GM12891 (cell line): ENCODE measurements at places on chromosomes 2 and 18.
A peak's percentile ranks its signal among the peaks of the same experiment; 100 is the strongest.

DNA sequence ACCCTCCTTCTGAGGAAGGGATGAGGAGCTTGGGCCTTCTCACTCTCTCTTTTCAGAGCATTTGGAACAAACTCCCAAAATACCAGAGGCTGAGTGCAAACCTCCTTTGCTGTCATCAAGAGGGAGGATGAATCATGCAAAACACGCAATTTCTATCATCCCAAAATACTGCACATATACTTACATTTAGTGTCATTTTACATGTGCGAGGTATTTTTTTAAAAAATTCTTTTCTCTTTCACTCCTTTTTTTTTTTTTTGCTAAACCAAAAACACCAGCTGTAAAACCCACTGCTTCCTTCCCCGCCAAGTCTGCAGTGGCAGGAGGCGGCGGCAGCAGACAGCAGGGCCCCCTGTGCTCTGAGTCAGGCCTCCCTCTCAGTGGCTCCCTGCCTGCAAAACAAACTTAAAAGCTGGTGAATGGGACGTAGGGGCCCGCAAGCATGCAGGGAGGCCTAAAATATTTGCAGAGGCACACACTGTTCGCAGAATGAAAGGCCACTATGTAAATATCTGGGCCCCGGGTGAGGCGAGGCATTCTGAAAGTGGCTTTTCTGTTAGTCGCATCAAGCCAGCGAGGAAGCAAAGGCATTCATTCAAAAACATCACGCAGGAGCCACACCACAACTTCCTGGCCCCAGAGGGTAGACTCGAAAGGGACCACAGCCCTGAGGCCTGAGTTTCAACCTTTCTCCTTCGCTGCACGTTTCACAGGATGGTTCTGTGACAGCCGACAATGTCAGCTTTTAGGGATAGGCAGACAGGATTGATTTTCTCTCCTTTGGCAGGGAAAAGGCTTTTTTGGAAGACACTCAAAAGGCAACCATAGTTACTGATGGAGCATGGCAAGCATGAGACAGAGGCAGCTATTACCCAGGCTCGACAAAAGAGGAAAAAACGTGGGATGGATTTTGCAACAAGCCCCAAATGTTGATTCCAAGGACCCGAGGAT lies 73.4 kb downstream of the ACTR2 start:
- DNase-seq, result peak; percentile 74

DNA sequence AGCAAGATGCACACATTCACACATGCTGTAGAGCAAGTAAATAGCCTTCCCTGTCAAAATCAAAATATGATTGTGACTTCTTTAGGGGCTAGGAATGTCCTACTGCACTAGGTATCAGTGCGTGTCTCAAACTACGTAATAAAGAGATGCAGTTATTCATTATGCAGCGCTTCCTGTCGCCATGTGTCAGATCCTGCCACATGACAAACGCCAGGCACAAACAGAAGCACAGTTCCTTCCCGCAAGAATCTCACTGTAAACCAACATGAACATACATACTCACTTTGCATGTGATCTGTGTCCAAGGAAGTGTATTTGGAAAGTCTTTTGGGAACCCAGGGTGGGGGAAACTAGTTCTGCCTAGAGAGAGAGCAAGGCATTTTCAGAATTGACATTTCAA lies 599.9 kb downstream of the RNF144A start:
- DNase-seq, result no peak

- DNase-seq, result no peak
Measured at GRCh38 chr2:229363185-229363814, 92.2 kb upstream of the PID1 start.

- peak; percentile 22 for DNase-seq
Measured at GRCh38 chr18:11511434-11512095, 97.8 kb upstream of the SLC35G4 start.

DNA sequence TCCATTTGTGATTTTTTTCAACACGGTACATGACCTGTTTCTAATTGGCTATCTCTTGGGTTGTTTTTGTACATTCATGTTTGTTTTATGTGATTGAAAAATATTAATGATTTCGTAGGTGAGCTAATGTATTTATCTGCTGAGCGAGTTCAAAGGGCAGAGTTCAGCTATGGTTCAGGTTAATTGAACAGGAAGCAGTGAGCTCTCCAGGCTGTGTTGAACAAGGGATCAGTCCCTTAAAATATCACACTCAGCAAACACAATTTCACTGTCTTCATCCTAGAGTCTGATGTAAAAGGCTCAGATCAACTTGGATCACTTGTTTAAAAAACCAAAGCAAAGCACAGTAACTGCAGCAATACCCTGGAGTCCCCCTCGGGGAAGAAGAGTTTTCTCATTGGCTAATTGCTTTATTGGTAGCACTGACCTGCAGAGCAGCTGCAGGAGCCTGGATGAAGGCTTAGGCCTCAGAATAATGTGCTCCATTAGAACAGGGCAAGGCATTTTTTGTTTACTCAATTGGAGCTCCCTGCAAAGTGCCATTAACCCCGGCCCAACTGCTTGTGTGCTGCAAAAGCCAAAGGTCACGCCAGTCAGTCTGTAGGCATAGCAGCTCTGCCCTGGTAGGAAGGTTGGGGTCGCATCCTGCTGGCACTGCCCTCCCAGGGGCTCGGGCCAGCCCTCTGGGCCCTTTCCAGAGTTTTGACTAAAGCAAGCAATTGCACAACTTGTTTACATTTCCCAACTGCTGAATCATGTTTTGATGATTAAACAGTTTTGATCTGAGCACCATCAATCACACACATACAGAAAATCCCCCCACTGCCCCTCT lies 10.5 kb downstream of the ONECUT2 start:
- no peak for DNase-seq

GRCh38 chr2:235510318-235510717 lies 16.5 kb downstream of the AGAP1 start:
- no peak for DNase-seq

DNA sequence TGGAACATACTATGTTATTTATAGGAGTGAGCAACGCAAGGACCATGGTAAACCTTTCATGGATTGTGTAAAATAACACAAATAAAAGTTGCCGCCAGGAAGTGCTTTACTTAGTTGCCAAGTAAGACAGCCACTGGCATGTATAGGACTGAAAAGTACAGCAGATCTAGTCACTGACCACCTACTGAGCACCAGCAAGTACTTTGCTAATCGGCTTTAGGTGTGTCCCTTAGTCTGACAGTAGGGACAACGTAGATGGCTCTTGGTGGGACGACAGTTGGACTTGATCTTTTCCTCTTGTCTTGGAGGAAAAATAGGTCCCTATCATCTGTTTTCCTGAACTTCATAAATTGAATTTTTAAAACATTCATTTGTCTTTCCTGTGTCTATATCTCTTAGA lies 13.6 kb upstream of the CXXC1 start:
- DNase-seq, result no peak

- peak; percentile 1 for DNase-seq
Measured at GRCh38 chr18:66495844-66496243, 108.0 kb downstream of the CDH19 start.

DNA sequence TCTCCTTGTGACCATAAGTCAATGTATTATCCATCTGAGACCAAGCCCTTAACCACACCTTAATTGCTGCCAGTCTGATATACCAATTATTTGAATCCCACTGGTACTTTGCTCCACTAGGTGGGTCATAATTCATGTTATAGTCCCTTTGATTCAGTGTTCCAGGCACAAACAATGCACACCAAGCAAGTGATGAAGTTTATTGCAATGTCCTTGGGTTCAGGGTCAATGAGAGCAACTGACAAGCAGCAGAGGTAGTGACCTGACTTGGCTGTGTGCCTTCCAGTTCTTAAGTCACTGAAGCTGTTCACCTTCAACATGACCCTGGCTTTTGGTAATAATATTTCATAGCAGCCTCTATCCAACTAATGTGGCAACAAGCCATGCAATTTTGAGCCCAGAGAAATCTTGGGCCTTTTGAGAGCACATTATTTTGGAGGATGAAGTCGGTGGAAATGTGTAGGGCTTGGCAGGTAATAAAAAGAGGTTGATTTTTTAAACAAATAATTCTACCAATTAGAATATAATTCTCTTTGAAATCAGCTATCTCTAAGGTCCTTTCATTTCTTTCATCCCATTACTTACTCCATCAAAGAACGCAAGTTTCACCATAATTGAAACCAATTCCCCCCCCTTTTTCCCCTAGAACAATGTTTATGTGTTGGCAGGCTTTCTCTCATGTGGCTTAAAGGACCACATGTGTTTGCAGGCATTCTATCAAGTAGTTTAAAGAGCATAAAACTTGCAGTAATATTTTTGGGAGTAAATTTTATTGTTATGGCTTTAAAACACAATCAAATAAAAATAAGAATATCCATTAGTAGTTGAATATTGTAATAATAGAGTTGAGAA lies 3.1 kb upstream of the CPO start:
- DNase-seq, result no peak

GRCh38 chr18:57273194-57273593 lies 79.2 kb upstream of the ST8SIA3 start:
- no peak for DNase-seq

GRCh38 chr2:142877216-142877838 lies at the start of gene KYNU:
KYNU (plus strand) TSS chr2:142877664; CDS start chr2:142885368, 7,704 bp downstream.
- DNase-seq, result no peak

DNA sequence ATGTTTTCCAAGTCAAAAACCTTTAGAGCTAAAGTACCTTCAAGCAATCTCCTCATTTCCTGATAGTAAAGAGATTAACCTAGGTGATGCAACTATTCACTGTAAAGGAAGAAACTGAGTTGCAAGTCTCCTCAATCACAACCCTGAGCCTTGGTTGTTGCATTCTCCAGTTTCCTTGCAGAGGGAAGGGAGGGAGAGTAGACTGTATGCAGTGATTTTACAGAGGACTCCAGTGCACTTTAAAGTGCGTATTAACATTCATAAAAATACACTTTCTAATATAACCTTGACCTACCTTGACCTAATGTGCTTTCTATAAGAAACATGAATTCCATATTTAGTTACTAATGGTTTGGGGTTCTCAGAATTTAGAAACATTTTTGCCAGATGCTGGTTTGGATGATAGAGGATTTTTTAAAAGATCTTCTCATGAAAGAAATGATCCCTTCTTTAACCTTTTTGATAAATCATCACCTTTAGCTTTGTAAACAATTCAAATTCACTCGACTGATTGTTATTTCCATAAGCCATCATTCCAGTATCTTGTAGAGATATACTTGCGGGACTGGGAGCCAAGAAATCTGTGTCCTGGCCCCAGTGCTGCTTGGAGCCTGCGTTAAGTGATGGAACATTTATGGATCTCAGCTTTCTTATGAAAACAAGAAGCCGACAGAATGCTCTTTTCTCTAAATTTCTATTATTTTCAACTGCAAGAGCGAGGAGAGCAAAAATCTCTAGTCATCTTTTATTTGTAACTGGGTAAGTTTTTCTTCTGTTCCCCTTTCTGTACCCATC lies 228.3 kb downstream of the ZNF521 start:
- no peak for DNase-seq

DNA sequence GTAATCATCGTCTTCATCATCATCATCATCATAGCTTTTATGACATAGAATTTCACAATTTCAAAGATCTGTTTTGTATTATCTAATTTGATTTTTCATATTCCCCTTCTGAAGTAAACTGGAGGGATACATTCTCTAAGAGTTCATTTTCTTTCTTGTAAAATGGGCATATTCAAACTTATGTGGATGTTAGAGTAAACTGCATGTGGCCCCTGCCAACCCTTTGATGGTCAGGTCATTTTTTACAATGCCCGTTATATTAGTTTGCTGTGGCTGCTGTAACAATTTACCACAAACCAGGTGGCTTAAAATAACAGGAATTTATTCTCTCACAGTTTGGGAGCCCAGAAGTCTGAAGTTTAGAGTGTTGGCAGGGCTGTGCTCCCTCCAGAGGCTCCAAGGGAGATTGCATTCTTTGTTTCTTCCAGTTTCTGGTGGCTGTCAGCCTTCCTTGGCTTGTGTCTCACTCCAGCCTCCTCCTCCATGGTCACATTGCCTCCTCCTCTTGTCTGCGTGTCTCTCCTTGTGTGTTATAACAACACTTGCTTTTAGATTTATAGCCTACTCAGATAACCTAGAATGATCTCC lies 127.5 kb upstream of the MMADHC start:
- DNase-seq, result no peak

GRCh38 chr2:233084488-233084887 lies 24.3 kb downstream of the INPP5D start:
- DNase-seq, result no peak

DNA sequence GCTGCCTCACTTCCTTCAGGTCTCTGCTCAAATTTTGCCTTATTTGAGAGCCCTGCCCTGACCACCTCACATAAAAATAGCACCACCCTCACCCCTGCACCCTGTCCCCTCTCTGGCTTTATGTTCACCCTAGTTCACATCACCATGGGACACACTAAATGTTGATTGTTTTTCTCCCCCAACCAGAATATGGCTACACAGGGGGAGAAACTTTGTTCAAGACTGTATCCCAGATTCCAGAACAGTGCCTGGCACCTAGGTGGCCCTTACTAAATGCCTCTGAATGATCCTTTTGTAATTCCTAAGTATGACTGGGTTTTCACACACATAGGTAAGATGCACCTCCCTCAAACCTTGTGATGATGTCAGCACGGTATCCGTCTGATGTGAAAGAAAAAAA lies 28.4 kb upstream of the CATIP start:
- no peak for DNase-seq

GRCh38 chr18:63904694-63905093 lies 3.1 kb upstream of the SERPINB10 start:
- DNase-seq, result no peak

- no peak for DNase-seq
Measured at GRCh38 chr2:178247250-178247649, 52.9 kb downstream of the OSBPL6 start.

DNA sequence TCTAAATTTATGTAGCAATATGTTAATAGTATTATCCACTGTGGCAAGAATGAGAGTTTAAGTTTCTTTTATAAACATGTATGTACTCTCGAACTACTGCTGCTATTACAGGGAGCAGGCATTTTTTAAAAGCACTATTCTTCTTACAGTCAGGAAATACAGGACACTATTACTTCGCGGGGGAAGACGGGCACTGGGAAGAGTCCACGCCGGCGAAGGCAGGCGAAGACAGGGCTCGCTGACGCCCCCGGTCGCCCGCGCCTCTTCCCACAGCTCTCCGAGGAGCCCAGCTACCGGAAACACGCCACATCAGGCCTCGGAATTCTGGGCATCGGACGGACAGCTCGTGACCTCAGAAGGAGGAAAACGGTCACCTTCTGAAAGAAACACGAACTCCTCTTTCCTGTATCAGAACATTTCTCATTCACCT lies 90.2 kb downstream of the FAM161A start:
- peak; percentile 23 for DNase-seq

GRCh38 chr2:8980096-8980495 lies 23.4 kb downstream of the MBOAT2 start:
- DNase-seq, result no peak

DNA sequence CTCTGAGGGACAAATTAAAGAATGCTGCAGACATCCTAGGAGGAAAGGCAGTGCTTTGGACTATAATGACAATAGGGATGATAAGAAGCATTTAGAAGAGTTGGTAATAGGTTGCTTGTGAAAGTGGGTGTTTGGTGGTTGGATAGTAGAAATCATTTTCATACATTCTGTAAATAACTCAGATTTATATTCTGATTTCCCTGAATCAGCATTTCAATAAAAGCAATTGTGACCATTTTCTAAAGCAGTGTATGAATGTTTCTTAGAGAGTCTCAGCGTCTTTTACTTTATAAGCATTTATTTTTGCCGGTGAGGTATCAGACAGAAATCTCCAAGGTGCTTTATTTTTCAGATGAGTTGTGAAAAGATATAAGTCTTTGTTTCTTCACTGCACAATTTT lies 1099.0 kb upstream of the LRRTM1 start:
- no peak for DNase-seq
